ENCODE measurements at places on chromosomes 16 and 17. TPM values are rescaled to one million over a fixed set of nuclear protein-coding genes. Genes with fewer than 3 reads are reported as not detected.

DNA sequence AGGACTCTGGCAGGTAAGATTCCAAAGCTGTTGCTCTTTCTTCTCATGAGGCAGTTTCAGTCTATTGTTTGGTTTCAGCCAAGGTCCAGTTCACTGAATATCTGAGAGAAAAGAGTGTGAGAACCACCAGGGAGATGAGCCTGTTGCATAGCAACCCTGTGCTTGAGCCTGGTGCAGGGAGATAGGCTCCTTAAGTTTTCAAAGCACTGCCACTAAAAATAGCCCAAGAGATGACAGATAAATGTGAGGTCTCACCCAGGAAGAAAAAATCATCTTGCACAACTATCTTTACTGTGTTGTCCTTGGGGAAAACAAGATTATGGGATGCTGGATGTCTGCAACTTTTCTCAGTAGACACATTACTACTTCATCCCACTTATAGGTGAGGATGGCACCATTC, 26.2 kb upstream of the NUDT7 start:
- DNase-seq = no peak

GRCh38 chr16:49856672-49857330, 889 bp upstream of the ZNF423 start:
- DNase-seq = no peak

The CPNE7 gene
- polyA plus RNA-seq = 0.43 TPM

DNA sequence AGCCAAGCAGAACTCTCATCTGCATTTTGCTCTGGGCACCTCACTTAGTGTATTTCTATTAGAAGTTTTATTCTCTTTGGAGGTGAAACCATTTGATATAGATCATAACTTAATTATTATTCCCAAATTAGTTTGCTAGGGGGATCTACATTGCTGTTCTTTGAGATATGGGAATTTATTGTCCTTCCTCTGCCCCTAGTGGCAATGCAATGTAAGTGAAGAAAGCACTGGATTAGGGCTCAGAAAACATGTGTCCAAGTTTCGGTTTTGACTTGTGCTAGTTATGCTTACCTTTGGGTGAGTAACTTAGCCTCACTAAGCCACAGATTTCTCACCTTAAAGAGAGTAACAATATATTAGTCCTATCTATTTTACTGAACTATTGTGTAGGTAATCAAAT, 2.9 kb downstream of the KRT39 start:
- no peak for DNase-seq

DNA sequence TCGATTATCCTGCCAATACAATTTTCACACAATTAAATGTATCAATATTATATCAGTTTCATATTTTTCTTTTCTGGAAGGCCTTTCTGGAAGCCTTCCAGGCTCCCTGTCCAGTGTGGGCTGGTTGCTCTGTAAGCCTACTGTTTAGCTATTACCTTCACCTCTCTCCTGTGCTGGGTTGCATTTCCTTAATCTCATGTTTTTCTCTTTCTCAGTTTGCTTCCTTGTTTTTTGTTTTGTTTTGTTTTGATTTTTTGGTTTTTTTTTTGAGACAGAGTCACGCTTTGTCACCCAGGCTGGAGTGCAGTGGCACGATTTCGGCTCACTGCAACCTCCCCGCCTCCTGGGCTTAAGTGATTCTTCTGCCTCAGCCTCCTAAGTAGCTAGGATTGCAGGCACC, 6.8 kb downstream of the SEPHS2 start:
- DNase-seq = no peak

The HS3ST3A1 gene
- 1.0 TPM for polyA plus RNA-seq
